B cell (primary cell): ENCODE measurements at places on chromosomes 7 and 10. TPM values are rescaled to one million over a fixed set of nuclear protein-coding genes. Genes with fewer than 3 reads are reported as not detected.
A peak's percentile ranks its signal among the peaks of the same experiment; 100 is the strongest.

EIF5AL1 gene
- polyA plus RNA-seq = 1.7 and 1.8 TPM in 2 replicates

NPFFR1 gene
- not detected in 2 replicates for polyA plus RNA-seq

HMX3 gene
- not detected in 2 replicates for polyA plus RNA-seq

SLC37A3 gene
- polyA plus RNA-seq = 9.1 and 23.1 TPM in 2 replicates

- no peak overlapping the region for H3K4me3 ChIP-seq
- no peak for DNase-seq
- no peaks in the 10 kb centered on the region for H3K27me3 ChIP-seq
- no peak overlapping the region for H3K27ac ChIP-seq
- H3K36me3 ChIP-seq = no peaks in the 10 kb centered on the region
Measured at GRCh38 chr7:94188350-94188749, 184.2 kb upstream of the BET1 start.

MYOF gene
- 0.18 and 0.33 TPM in 2 replicates for polyA plus RNA-seq

MLXIPL gene
- polyA plus RNA-seq = not detected in 2 replicates

DNA sequence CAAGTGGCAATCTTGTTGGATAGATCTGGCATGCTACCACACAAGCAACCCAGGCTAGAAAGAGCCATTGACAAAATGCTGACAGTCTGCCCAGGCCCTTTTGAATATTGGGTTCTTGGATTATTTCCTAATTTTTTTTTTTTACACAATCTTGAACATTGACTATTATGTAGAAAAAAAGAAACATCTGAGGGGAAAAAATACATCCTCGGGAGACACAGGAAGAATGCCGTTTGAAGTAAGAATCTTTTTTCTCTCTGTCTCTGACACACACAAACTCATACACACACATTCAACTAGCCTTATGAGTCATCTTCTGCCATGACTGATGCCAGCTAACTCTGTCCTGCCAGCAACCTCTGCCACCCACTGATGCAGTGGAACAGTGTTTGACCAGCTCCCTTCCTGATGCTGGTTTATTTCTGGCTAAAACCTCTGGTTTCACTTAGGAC lies 47.2 kb downstream of the SORBS1 start:
- H3K4me1 ChIP-seq = no peaks in the 10 kb centered on the region
- no peak overlapping the region for H3K4me3 ChIP-seq
- no peaks in the 10 kb centered on the region for H3K36me3 ChIP-seq
- no peak overlapping the region for H3K27ac ChIP-seq

GRCh38 chr7:70319057-70319456 lies 720.8 kb downstream of the AUTS2 start:
- H3K36me3 ChIP-seq = no peaks in the 10 kb centered on the region
- no peak overlapping the region for H3K4me3 ChIP-seq
- DNase-seq = no peak
- no peaks in the 10 kb centered on the region for H3K4me1 ChIP-seq

ACBD7 gene
- 0.09 and 0.35 TPM in 2 replicates for polyA plus RNA-seq

CALHM2 gene
- polyA plus RNA-seq = 3.4 and 16.3 TPM in 2 replicates

DNA sequence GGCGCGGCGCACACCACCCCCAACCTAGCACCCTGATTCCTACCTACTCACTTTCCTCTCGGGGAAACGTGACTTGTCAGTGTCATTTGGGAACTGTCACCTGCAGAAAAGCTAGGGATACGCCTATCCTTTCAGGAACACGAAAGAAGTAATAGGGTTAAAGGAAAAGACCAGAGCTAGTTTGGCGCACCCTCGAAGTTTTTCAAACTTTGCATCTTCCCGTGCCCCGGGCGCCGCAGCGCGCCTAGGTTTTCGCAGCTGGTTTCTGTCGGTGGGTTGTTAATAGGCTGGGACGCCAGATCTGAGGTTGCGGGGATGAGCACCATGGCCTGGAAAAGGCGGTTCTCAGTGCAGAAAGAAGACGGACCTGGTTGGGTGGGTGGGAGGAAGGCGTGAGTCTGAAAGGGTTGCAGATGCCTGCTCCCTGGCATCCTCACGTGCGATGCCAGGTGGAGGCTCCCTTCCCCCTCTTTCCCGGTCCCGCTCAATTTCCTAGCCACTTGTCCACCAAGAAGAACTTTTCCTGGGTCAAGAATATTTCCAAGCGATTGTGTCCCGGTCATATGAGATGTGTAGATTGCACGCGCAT lies 568 bp upstream of the MEOX2 start:
- H3K27ac ChIP-seq = no peak overlapping the region
- H3K27me3 ChIP-seq = peaks cover 7% of the 10 kb centered on the region
- no peaks in the 10 kb centered on the region for H3K36me3 ChIP-seq
- H3K4me3 ChIP-seq = no peak overlapping the region
- H3K4me1 ChIP-seq = no peaks in the 10 kb centered on the region
- no peak for DNase-seq

DNA sequence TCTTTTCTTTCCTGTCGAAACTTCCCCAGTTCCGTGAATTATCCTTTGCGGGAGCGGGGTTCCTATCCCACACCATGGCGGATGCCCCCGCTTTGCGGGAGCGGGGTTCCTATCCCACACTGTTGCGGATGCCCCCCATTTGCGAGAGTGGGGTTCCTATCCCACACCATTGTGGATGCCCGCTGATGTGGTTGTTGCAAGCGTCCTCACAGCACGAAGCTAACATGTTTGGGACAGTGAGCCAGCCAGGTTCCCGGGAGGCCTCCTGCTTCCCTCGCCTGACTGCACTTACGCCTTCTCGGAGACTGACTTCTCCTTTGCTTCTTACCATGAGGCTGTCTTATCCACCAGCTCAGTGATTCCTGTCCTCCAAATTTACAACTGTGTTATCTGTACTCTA lies 134.7 kb downstream of the VIPR2 start:
- H3K4me1 ChIP-seq = no peaks in the 10 kb centered on the region
- H3K27me3 ChIP-seq = no peaks in the 10 kb centered on the region
- no peak overlapping the region for H3K27ac ChIP-seq
- DNase-seq = no peak
- no peaks in the 10 kb centered on the region for H3K36me3 ChIP-seq

GRCh38 chr7:44969049-44969700 lies 9.6 kb downstream of the MYO1G start:
- DNase-seq = no peak
- H3K4me3 ChIP-seq = no peak overlapping the region
- H3K27ac ChIP-seq = no peak overlapping the region
- peaks cover 90% of the 10 kb centered on the region for H3K36me3 ChIP-seq
- H3K4me1 ChIP-seq = peaks cover 8% of the 10 kb centered on the region
- no peaks in the 10 kb centered on the region for H3K27me3 ChIP-seq

GRCh38 chr10:103373544-103373943 lies 5.8 kb downstream of the TAF5 start:
- DNase-seq = no peak
- no peak overlapping the region for H3K27ac ChIP-seq
- H3K4me1 ChIP-seq = no peaks in the 10 kb centered on the region
- H3K36me3 ChIP-seq = peaks cover 8% of the 10 kb centered on the region
- H3K27me3 ChIP-seq = no peaks in the 10 kb centered on the region
- H3K4me3 ChIP-seq = no peak overlapping the region

DNA sequence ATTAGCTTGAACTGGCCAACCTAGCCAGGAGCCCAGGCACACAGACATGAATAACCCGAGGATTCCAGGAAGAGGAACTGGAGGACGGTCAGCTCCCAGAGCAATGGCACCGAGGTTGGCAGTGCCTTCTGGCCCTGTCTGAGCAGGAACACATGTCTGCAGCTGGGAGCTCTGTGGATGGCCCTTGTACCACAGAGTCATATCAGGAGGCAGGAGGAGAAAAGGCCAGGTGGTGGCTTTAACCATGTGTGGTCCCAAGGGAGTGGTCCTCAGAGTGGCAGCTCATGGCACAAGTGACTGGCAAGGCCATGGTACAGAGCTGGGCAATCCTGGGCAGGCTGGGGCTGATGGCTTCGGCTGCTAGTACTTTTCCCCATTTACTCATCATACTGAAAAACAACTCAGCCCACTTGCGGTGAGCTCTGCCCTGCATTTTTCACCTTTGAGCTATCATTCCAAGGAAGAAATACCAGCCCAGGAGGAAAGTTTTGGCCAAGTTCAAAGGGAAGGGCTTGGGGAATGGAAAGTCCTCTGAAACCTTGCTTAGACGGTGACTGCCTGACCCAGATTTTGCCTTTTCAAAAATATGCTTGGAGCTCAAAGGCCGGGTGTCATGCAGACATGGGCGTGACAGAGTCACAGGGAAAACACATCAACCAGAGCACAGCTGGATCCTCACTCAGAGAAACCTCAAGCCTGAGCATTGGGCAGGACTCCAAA lies 25.7 kb upstream of the LOXL4 start:
- no peak overlapping the region for H3K27ac ChIP-seq
- no peak overlapping the region for H3K4me3 ChIP-seq
- no peaks in the 10 kb centered on the region for H3K36me3 ChIP-seq
- H3K4me1 ChIP-seq = no peaks in the 10 kb centered on the region

- H3K4me1 ChIP-seq = no peaks in the 10 kb centered on the region
- H3K4me3 ChIP-seq = no peak overlapping the region
- no peak for DNase-seq
- H3K36me3 ChIP-seq = no peaks in the 10 kb centered on the region
- H3K27ac ChIP-seq = no peak overlapping the region
Measured at GRCh38 chr10:680146-680545, 9.3 kb downstream of the DIP2C start.

NPC1L1 gene
- 0.07 and 0.10 TPM in 2 replicates for polyA plus RNA-seq

GRCh38 chr10:70052462-70053217 lies at the start of gene MACROH2A2:
Gene MACROH2A2, plus strand, starts transcription at chr10:70052846. Its CDS starts 22,813 bp downstream, at chr10:70075659.
- no peak within 1 kb of the TSS for H3K27ac ChIP-seq
- DNase-seq = no peak
- H3K27me3 ChIP-seq = peaks cover 13% of the 10 kb centered on the region
- H3K4me1 ChIP-seq = peaks cover 10% of the 10 kb centered on the region
- H3K36me3 ChIP-seq = no peaks in the 10 kb centered on the region

KCND2 gene
- not detected in 2 replicates for polyA plus RNA-seq

- H3K36me3 ChIP-seq = no peaks in the 10 kb centered on the region
- H3K4me1 ChIP-seq = no peaks in the 10 kb centered on the region
- DNase-seq = no peak
- H3K27me3 ChIP-seq = no peaks in the 10 kb centered on the region
Measured at GRCh38 chr10:78359640-78360091, 326.0 kb downstream of the RPS24 start.

DNA sequence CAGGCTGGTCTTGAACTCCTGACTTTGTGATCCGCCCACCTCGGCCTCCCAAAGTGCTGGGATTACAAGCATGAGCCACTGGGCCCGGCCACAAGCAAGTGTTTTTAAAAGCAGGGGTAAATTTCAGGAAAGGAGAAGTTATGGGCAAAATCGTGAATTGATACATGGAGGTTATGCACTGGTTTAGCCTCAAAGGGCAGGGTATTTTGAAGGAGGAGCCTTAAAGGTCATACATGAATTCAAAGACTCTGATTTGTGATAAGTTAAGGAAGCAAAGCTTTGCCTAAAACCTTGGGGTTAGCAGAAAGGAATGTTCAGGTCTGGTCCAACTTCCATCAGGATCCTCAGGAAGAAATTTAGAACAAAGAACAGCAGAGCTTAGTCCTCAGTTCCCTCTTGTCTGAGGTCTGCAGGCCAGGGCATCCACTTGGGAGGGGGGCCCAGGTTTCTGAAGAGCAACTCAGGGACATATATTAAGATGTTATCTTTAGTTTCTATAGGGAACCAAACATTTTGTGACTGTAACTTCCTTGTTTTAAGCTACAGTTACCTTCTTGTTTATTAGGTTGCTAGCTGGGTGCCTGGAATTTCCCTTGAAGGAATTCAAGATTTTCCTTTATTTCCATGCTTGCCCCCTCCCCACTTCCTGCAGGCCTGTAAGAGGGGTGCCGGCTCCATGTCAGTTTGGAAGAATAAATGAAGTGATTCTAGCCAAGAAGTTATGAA lies 2.8 kb upstream of the REPIN1 start:
- peak; percentile 85 for DNase-seq
- H3K4me3 ChIP-seq = peak overlapping the region; percentile 22
- peaks cover 73% of the 10 kb centered on the region for H3K4me1 ChIP-seq
- H3K36me3 ChIP-seq = no peaks in the 10 kb centered on the region
- H3K27ac ChIP-seq = peak overlapping the region; percentile 98

DNA sequence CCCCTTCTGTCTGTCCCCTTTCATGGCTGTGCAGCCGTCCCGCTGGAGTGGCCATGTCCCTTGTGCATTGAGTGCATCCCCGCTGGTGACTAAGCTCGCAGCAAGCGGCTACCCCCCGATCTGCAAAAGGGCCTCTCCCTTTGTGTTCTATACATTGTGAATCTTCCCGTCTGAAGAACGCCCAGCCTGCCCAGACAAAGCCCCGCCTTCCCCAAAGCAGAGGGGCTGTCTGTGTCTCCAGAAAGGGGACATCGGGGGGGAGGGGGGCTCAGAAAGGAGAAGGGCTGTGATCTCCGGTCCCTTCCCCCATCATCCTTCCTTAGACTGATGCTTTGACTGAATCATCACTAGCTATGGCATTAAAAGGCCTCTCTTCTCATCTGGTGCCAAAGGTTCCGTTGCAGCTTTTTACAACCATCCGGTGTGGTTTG lies 11.9 kb downstream of the NPTX2 start:
- H3K4me3 ChIP-seq = no peak overlapping the region
- no peaks in the 10 kb centered on the region for H3K4me1 ChIP-seq
- H3K27me3 ChIP-seq = peaks cover 11% of the 10 kb centered on the region
- no peak for DNase-seq
- no peaks in the 10 kb centered on the region for H3K36me3 ChIP-seq

PNLIPRP2 gene
- not detected in 2 replicates for polyA plus RNA-seq

PON3 gene
- polyA plus RNA-seq = not detected in 2 replicates

- H3K27ac ChIP-seq = no peak overlapping the region
- no peaks in the 10 kb centered on the region for H3K27me3 ChIP-seq
- no peak overlapping the region for H3K4me3 ChIP-seq
- H3K36me3 ChIP-seq = peaks cover 4% of the 10 kb centered on the region
- no peak for DNase-seq
- peaks cover 7% of the 10 kb centered on the region for H3K4me1 ChIP-seq
Measured at GRCh38 chr7:1124164-1124563, 35.8 kb downstream of the ZFAND2A start.

SLC16A9 gene
- 0.04 and 0.19 TPM in 2 replicates for polyA plus RNA-seq

- H3K4me3 ChIP-seq = no peak overlapping the region
- no peak overlapping the region for H3K27ac ChIP-seq
- H3K4me1 ChIP-seq = no peaks in the 10 kb centered on the region
Measured at GRCh38 chr10:46550076-46550790, 6.2 kb downstream of the GPRIN2 start.

ERVW-1 gene
- not detected in 2 replicates for polyA plus RNA-seq

DNA sequence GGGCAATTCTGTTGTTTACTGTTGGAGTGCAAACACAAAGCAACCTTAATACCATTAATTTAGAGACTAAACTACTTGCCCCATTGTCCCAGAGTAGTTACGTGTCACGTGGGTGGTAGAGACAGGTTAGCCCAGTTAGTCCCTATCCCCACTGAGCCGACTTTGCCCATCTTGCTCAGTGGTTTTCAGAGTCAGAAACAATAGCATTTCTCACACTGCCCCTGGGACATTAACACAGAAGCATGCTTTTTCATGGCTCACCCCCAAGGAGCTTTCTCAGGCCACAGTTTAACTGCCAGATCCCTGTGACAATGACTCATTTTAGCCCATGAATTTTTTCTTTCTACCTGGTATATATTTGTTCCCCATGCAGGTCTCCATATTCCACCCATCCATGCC lies 271.0 kb downstream of the POU6F2 start:
- H3K27me3 ChIP-seq = no peaks in the 10 kb centered on the region
- no peaks in the 10 kb centered on the region for H3K36me3 ChIP-seq
- no peak for DNase-seq
- no peaks in the 10 kb centered on the region for H3K4me1 ChIP-seq
- H3K27ac ChIP-seq = no peak overlapping the region
- H3K4me3 ChIP-seq = no peak overlapping the region

- H3K27me3 ChIP-seq = no peaks in the 10 kb centered on the region
- H3K4me3 ChIP-seq = no peak overlapping the region
- H3K36me3 ChIP-seq = no peaks in the 10 kb centered on the region
- DNase-seq = no peak
- H3K4me1 ChIP-seq = no peaks in the 10 kb centered on the region
Measured at GRCh38 chr7:120337308-120337907, 64.4 kb downstream of the KCND2 start.

KDM7A gene
- 16.1 and 28.1 TPM in 2 replicates for polyA plus RNA-seq

- no peaks in the 10 kb centered on the region for H3K36me3 ChIP-seq
- no peak overlapping the region for H3K27ac ChIP-seq
- peaks cover 2% of the 10 kb centered on the region for H3K27me3 ChIP-seq
Measured at GRCh38 chr7:25995216-25995615, 156.8 kb upstream of the NFE2L3 start.
